ENCODE measurements at places on chromosomes 4 and X. TPM values are rescaled to one million over a fixed set of nuclear protein-coding genes. Genes with fewer than 3 reads are reported as not detected.

GRCh38 chr4:71692198-71692597 lies 91.7 kb downstream of the GC start:
- no peak for DNase-seq

- DNase-seq, result no peak
Measured at GRCh38 chr4:109675181-109675580, 28.1 kb downstream of the CASP6 start.

DNA sequence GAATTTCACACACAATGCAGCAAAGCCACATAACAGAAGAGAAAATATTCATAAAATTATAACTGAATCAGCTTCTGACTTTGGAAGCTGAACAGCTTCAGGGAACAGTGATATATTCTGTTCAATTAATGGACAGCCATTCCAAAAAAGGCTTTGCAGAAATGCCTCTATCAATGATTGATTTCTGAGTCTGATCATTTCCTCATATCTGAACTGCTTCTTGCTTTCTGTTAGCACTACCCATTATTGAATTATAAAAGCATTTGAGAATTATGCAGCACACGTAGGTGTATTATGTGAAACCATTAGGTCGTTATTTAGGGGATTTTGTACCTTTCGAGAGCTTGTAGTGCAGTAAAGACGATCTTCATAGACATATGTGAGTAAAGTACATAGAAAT lies 159.6 kb downstream of the STIM2 start:
- no peak for DNase-seq

DNA sequence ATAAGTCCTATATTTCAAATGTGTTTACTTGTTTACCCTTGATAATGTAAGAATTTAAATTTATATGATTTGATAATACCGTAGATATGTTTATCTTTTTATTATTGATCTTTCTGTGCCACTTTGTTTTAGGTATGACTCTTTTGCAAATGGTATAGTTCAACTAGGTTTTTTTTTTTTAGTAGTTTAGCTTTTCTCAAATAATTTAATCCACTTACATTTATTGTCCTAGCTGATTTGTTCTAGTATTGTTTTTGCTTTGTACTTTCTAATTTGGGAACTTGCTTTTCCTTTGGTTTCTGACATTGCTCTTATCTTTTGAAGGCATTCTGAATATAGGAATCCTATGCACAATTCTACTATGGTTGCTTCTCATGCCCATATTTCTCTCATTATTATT lies 98.9 kb upstream of the NAP1L5 start:
- DNase-seq, result no peak

- no peak for DNase-seq
Measured at GRCh38 chr4:71559957-71560571, 221.2 kb downstream of the SLC4A4 start.

The DUX4 gene
- not detected for total RNA-seq
